T-helper 2 cell (primary cell): ENCODE measurements at places on chromosomes 1 and 21.

GRCh38 chr1:236282425-236282716 is 613 bp upstream of the ERO1B start:
- DNase-seq, result peak; percentile 71

GRCh38 chr1:179873438-179873851 is 4.2 kb downstream of the TOR1AIP2 start:
- DNase-seq, result no peak

GRCh38 chr21:16194095-16194787 is 464.5 kb downstream of the USP25 start:
- DNase-seq, result no peak

GRCh38 chr1:151891512-151891911 is 17.8 kb downstream of the THEM4 start:
- DNase-seq, result no peak

DNA sequence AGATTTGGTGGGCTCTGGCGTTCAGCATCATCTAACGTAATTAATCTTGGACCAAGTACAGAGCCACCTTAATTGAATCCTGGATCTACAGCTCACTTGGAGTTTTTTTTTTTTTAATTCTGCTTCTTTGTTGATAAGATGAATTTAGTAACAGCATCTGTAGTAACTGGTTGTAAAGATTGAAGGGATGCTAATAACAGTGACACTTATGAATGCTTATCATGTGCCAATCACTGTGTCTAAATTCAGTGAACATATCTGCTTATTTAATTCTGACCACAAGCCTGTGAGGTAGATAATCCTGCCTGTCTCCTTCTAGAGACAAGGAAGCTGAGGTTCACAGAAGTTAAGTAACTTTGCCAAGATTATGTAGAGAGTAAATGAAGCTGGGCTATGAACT is 408.0 kb downstream of the RWDD3 start:
- DNase-seq, result no peak
